ENCODE measurements at places on chromosomes 4 and X.

DNA sequence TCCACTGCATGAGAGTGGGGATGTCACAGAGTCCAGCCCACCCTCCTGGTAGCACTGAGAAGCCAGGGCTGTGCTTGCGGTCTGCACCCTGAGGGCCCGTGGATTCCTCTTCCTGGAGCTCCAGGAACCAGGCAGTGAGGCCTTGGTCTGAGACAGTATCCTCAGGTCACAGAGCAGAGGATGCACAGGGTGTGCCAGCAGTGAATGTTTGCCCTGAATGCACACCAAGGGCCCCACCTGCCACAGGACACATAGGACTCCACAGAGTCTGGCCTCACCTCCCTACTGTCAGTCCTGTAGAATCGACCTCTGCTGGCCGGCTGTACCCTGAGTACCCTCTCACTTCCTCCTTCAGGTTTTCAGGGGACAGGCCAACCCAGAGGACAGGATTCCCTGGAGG lies 2.7 kb downstream of the MAGEA1 start:
- no peak for DNase-seq

DNA sequence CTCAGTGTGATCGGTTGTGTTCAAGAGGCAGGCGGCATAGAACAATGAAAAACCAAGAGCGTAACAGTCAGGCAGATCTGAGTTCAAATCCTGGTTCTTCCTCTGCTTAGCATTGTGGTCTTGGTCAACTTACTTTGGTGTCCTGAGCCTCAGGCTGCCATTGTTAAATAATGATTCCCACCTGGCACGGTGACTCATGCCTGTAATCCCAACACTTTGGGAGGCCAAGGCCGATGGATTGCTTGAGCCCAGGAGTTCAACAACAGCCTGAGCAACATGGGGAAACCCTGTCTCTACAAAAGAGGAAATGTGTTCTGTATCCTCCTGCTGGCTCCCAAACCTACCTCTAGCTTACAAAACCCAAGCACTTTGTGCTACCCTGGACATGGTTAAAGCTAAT lies 129.0 kb upstream of the STX18 start:
- DNase-seq, result no peak

DNA sequence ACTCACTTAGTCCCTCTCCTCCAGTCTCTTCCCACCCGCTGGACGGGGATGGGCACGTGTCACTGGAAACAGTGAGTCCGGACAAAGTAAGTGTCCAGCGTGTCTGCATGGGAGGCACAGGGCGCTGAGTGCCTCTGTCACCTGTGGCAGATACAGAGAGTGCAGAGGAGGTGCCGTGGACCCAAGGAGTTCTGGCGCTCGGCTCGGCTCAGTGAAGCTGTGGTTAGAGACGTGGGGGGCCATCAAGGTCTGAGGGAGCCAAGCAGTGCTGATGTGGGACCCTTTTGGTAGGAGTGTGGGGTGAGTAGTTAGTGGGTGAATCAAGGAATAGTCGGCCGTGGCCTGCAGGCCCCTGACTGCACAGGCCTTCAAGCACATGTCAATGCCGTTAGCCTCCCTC lies 40.1 kb upstream of the MSANTD1 start:
- DNase-seq, result no peak

- no peak for DNase-seq
Measured at GRCh38 chr4:171432536-171432935, 380.7 kb upstream of the GALNTL6 start.

GRCh38 chr4:168771251-168771650 lies 238.8 kb downstream of the CBR4 start:
- DNase-seq, result no peak
